Activated naive CD4-positive, alpha-beta T cell treated with Interleukin-2 at 50 U/mL for 16 hours (primary cell): ENCODE measurements at places on chromosomes 1 and 21.

DNA sequence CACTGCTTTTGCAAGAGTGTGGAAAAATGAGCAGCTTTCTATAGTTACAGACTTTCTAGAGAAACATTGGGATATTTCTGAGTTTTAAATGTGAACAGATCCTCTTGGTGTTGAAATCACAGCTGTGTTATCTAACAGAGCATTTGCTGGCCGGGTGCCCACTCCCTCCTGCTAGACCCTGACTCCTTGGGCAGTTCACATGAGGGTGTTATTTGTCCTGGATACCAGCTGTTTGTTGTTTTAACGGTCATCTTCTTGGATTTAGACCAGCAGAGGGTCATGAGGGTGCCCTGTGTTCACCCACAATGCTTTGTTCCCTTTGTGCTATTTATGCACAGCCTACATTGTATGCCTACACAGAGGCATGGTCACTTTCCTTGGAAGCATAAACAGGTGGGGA, 67.1 kb downstream of the CENPF start:
- DNase-seq, result no peak

DNA sequence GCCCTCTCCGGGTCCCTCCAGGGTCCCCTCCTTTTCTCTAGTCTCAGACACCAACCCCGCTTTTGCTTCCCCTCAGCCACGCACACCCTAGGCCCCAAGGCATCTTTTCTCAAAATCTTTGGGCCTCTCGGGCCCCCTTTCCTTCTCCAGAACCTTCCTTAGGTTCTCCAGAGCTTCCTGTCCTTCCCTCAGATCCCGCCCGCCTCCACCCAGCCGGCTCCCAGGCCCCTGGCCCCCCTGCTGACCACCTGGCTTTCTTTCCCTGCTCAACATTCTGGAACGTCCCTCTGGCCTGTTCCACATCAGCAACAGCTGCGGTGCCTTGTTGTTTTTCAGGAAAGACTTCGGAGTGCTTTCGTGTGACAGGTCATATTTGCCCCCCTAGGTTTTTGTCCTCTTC, 1.2 kb downstream of the ZDHHC18 start:
- no peak for DNase-seq

GRCh38 chr1:100404821-100405220, 52.5 kb downstream of the CDC14A start:
- no peak for DNase-seq

GRCh38 chr1:7558921-7559869, 211.9 kb upstream of the VAMP3 start:
- no peak for DNase-seq

DNA sequence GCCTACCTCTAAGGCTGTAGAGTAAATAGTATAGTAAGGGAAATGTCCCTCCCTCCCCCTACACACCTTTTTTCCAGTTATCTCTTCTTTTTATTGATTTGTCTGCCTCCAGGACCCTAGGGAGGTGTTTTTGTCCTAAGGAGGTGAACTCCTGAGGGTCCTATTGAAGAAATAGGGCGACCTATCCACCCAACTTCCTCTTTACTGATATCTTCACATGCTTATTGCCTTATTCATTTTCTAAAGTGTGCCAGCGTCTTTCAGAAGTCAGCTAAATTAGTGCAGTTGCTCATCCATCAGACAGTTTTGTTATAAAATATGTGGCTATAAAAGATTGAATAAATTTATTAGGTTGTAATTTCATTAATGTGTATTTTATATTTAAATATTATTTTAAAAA, 5.9 kb downstream of the BACH1 start:
- DNase-seq, result no peak
